NCI-H1417 (cell line): ENCODE measurements at places on chromosomes 7 and 10.

GRCh38 chr10:77060913-77061312, 576.7 kb downstream of the KCNMA1 start:
- DNase-seq: no peak

- DNase-seq: no peak
Observed at GRCh38 chr10:10772411-10772810, 245.3 kb upstream of the CELF2 start.

DNA sequence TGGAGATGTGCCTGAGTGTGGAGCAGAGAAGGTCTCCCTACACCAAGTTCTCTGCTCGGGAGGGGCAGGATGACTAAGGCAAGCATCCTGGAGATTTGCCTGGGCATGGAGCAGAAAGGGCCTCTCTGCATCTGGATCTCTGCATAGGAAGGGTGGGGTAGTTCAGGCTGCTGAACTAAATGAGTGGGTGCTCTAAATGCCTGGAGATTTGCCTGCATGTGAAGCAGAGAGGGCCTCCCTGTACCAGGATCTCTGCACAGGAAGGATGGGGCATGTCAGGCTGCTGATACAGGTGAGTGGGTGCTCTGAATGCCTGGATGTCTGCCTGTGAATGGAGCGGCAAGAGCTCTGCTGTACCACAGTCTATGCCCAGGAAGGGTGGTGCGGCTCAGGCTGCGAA, 680.7 kb downstream of the SUGCT start:
- no peak for DNase-seq

GRCh38 chr7:116380025-116380424, 119.5 kb upstream of the CAV2 start:
- DNase-seq: no peak

- no peak for DNase-seq
Observed at GRCh38 chr10:50991456-50992355, 82.6 kb upstream of the PRKG1 start.

DNA sequence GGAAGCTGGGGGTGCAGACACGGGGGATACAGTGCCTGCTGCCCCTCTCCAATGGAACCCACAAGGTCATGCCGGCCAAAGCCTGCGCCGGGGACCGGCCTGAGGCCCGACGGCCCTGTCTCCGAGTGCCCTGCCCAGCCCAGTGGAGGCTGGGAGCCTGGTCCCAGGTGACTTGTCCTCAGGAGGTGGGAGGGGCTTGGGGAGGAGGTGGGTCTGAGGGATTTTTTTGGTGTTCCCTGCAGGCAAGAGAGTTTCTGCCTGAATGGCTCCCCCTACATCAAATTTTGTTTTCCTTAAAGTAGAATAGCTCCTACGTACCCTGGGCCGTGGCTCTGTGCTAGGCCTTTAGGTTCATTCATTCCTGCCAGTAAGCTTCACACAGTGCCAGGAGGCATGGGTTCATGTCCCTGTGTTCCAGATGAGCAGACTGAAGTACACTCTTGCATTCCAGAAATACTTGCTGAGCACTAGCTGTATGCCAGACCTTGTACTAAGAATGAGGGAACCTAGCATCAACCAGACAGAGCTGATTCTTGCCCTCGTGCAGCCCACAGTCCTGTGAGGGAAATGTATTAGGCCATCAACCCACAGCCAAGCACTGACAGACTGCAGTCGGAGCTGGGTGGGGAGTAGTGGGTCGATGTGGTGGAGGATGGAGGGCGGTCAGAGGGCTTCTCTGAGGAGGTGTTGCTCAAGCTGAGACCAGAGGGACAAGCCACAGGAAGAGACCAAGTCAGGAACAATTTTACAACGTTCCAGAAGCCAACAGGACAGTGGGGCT, 31.1 kb downstream of the TBATA start:
- no peak for DNase-seq

DNA sequence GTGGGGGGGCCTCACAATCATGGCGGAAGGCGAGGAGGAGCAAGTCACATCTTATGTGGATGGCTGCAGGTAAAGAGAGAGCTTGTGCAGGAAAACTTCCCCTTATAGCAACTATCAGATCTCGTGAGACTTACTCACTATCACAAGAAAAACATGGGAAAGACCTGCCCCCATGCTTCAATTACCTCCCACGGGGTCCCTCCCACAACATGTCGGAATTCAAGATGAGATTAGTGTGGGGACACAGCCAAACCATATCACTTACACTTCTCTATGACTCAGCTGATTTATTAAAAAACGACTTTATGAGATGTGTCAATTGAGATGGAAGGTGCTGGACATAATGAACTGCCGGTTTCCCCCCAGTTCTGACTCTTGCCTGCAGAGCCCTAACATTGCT, 23.8 kb upstream of the CHN2 start:
- no peak for DNase-seq

GRCh38 chr10:123200531-123200930, 46.3 kb downstream of the BUB3 start:
- no peak for DNase-seq

DNA sequence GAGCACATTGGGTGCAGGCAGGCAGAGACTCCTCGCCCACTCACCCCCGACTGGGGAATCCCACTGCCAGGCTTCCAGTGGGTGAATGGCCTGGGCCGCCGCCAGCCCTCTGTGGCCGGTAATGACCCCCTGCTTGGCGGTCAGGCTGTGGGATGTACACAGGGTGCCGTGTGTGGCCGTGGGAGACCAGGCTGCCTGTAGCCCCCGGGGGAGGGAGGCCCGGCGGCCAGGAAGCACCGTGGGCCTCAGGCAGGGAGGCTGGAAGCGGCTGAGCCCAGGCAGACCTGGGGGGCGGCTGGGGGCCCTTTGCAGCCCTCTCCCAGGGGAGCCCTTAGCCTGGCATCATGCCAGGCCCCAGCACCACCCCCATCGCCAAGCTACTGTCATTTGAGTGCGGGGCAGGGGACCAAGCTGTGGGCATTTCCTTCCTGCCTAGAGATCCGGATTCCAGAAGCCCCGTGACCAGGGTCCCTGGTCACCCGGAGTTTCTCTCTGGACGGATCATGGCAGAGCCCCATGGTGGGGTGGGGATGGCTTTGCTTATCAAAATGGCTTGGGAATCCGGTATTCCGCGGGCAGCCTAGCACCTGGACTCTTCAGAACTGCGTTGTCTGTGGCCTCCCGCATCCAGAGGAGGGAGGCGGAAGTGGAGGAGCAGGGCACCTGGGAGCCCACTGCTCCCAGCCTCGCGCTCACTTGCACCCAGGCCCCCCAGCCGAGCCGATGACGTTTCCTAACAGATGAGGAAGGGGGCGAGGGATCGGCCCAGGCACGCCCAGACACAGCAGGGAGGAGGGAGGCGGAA, 1.1 kb downstream of the TTYH3 start:
- peak; percentile 85 for DNase-seq

- peak; percentile 74 for DNase-seq
Observed at GRCh38 chr7:88218836-88219605, 817 bp downstream of the SRI start.

DNA sequence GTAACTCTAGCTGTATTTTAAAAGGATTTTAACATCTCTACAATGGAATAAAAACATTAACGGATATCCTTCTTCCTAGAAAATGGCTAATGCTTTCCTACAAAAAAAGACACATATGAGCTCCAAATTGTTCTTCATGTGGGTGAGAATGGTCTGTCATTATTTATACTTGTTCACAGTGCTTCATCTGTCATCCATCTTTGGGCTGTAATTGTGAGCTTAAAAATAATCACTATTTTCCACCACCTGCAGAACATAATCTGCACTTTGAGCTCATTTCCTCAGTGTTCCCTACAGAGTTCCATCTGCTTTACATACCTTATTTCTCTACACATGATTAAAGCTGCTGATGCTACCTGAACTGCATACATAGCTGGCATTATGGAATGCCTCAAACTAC, 979.1 kb upstream of the C7orf33 start:
- DNase-seq: no peak

DNA sequence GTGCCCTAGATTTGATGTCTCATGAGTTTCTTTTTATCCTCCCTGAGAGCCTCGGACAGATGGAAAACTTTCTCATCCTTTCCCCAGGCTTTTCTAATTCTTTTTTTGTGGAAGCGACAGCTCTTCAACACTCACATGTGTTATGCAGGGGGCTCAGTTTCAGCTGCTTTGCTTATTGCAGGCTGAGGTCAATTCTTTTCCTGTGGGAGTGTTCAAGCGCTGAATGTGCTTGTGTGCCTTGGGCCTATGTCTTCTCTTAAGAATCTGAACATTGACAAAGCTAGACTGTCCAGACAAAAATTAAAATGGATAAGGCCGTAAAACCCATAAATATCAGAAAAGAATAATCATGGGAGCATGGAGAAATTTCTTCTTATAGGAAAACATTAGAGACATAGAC, 125.2 kb upstream of the STEAP4 start:
- DNase-seq: peak; percentile 91

- DNase-seq: no peak
Observed at GRCh38 chr7:130363026-130363847, 17.1 kb upstream of the CPA1 start.

DNA sequence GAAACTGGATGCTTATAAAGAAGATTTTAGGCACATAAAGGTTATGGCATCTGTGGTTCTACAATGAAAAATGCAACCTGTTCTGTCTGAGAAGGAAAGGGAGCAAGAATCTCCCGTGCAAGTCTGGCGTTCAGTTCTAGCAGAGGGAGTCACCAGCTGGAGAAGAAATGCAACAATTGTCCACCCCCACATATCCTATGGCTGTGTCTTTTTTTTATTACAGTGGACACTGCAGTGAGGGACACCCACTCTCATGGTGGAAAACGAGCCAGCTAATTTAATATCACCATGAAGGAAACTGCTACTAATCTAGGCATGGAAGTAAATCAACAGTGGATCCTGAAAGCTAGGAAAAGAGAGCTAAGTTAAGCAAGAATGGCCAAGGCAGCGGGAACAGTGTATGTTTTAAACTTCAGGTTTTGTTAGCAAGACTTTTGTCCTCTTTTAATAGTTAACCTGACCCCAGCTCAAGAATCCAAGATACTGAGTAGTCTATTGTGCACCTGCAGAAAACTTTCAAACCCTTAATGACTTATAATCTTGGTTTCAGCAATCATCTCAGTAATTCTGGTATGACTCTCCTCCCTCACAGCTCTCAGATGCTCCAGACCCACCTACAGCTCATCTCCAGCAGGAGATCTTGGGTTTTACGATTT, 149.3 kb downstream of the FGFR2 start:
- no peak for DNase-seq

DNA sequence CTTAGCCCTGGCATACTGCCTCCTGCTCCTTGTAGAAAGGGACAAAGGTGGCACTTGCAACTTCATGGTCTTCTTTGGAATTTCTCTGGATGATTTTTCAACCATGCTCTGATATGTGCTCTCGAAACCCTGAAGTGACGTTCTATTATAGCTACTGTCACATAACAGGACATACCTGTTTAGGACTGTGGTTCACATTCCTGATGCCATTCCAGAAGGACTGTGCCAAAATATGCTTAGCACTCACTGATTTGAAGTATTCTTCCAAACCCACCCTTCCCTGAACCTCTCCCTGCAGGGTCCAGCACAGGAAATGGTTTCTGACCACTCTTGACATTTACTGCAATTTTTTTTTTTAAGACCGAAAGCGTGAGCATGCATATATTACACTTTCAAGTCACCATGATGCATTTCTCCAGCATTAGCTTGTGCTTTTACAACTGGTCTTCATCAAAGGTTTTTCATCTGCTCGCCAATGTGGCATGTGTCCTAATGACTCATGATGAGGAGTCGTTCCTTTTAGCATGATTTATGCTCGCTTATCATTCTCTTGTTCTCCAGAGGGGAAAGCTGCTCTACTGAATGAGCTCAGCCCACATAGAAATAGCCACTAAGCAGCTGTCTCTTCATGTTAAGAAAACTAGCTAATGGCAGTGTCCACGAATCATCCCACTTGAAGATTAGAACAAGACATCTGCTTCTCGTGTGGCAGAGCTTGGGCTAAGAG, 135.2 kb downstream of the ADAM12 start:
- DNase-seq: peak; percentile 28

- no peak for DNase-seq
Observed at GRCh38 chr10:47053081-47053798, 142.0 kb downstream of the PTPN20 start.

DNA sequence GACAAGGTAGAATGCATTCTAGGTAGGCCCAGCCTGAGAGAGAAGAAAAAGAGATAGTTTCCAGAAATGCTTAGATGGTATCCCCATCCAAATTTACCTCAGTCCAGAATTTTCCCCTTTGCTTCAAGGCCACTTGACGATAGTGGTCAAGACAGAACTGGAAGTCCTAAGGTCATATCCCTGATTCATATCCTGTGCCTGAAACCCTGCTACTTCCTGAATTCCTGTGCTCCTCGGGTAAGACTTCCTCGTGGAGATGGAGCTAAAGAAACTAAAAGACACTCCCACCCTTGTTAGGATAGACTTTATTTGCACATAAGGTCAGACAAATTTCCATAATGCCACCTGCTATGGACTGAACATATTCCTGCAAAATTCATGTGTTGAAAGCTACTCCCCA, 175.9 kb downstream of the EVX1 start:
- no peak for DNase-seq

DNA sequence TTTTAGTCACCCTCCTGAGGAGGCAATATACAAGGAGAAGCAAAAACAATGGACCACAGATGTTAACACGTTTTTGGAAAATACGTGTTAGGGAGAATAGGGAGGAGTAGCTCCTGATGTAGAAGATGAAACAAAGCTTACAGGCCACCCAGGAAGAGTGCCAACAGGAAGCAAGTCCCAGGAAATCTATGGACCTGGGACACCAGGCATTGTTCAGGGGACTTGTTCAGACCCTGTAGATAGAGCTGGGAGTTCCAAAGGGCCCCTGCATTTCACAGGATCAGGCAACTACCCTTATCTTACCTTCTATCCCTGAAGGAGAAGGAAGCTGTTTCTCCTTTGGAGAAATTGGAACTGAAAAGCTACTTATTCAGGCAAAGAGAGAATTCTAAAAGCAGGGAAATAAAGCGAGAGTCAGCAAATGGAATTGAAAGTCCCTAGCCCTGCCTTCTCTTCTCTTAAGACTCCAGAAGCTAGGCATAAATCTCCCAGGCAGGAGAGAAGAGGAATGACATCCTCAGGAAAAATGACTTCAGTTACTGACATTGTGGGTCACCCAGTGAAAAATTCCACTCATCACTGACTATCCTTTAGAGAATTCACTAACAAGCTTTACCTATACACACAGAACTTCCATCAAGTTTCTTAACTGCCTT, 77.7 kb upstream of the FAM3C start:
- no peak for DNase-seq

DNA sequence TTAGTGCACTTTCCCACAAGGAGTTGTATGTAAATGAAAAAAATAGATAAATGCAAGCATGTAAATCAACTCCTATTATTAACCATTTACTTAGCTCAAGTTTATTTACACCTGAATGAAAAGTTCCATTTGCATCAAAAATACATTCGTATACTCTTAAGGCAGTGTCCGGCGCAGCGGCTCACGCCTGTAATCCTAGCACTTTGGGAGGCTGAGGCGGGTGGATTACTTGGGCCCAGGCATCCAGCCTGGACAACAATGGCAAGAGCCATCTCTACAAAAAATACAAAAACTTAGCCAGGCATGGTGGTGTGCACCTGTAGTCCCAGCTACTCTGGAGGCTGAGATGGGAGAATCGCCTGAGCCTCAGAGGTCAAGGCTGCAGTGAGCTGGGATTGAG, 4.2 kb upstream of the IDI2 start:
- no peak for DNase-seq
